GM12891 (cell line): ENCODE measurements at places on chromosomes 4 and X.

DNA sequence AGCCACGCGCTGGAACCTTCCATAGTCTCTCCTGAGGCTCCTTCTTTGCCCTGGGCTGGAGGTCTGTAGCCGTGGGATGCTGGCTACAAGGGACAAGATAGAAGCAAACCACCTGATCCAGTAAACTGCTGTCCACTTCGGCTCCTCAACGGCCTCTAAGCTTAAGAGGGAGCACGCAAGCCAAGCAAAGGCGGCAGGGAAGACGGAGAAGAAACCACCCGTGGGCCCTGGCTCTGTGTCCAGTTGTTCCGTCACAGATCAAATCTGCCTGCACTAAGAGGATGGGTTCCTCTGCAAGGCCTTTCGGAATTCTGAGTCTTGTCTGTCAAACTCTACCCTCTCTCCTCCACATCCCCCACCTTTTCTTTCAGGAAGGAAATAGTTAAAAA, 401 bp upstream of the EDNRA start:
- DNase-seq = no peak

DNA sequence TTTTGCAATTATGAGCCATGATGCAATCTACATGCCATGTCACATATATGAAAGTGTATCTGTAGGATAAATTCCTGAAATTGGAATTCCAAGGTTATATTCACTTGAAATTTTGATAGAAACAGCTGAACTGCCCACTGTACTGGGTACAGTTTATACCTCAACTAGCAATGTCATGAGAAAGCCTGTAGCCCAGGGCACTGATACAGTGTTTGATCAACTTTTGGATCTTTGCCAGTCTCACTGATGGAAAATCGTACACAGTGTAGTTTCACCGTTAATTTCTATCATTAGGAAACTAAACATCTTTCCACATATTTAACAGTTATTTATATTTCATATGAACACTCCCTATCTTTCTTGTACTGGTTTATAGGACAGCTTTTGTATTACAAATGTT, 34.2 kb downstream of the TAPT1 start:
- DNase-seq = no peak

- DNase-seq = no peak
These were observed 24.8 kb upstream of the PTPN13 start for GRCh38 chr4:86569103-86569870.

GRCh38 chr4:34851411-34851810, 1392.9 kb downstream of the ARAP2 start:
- DNase-seq = no peak

DNA sequence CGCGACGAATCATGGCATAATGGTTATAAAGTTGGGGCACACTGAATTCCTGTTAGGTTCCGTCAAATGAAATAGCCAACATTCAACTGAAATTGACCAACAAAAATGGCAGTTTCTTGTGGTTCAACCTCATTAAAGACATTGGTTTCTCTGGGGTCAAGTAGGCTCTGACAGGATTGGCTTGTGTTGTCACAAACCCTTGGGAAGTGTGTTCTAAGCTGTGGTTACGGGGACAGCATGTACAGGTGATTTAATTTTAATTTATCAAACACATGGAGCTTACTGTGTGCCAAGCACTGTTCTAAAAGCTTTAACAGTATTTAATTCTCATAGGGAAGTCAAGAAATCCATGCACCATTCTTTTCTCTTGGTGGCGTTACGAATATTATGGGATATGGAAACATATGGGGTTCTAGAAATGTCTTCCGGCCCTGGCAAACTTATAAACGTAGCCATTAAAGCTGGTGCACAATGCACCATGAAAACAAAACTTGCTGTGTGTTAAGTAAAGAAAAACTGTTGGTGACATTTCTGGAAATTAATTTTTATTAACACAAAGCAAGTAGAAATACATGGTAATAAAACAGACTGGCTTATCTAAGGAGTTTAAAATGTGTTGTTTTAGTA, 891 bp downstream of the XK start:
- DNase-seq = no peak

DNA sequence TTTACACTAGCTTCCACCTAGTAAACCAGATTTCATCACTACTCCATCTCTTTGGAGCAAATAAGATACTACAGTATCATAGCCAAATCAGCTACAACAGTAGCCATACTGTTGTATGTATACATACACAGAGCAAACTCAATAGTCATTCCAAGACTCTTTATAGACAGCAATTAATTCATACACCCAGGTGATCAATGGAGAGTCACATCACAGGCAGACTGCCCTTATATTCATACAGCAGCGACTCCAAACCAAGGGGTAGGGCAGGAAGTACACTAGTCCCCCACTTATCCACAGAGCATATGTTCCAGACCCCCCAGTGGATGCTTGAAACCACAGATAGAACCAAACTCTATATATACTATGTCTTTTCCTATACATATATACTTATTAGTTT, 76.6 kb downstream of the FBXW7 start:
- DNase-seq = no peak

GRCh38 chr4:161189286-161190134, 974.3 kb downstream of the FSTL5 start:
- DNase-seq = no peak

DNA sequence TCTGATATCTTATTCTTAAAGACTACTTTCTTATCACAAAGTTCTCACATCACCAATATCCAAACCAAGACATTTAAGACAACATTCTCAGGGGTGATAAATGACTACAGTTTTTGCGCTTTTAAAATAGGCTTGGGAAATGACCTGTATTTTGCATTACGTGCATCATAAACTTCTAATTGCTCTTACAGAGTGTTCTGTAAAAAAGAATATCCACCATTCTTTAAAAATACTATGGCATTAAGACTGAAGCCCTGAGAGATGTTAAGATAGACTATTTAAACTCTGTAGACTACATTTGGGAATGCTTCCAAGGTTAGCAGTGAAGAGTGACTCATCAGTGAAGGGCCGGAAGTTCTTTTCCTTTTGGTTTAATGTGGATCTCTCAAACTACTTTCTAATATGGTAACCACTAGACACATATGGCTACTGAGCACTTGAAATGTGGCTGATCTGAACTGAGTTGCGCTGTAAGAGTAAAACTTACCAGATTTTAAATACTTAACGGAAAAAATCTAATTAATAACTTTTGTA, 518.8 kb upstream of the FTHL17 start:
- DNase-seq = no peak

DNA sequence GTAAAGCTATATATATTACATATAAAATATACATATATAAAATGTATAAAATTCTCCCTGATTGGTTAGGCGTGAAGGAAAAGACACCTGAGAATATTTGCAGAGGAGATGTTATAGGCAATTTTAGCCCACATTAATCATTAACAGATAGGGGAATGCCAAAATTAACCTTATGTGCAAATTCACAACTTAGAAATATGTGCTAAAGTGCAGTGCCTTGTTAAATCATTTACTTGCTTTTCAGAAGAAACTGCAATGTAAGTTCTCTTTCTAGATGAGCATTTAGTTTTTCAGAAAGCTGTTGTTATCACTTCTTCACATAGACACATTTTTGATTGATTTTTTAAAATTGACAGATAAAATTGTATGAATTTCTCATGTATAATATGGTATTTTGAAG, 5.6 kb downstream of the TASL start:
- no peak for DNase-seq

DNA sequence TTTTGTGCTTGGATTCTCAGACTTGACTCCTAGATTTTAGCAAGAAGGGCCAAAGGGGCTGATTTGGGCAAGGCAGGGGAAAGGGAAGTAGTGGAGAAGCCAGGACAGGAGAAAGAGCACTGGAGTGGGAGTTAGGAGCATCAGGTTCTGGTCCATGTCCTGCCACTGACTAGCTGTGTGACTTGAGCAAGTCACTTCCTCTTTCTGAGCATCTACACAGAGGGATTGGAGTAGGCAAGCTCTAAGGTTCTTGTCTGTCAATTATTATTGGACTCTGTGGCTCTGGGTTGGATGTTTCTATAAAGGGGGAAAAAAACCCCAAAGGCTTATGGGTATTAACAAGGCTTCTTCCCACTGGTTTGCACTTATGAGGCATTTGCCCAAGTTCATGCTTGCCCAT, 24.4 kb downstream of the PLAC1 start:
- DNase-seq = no peak

DNA sequence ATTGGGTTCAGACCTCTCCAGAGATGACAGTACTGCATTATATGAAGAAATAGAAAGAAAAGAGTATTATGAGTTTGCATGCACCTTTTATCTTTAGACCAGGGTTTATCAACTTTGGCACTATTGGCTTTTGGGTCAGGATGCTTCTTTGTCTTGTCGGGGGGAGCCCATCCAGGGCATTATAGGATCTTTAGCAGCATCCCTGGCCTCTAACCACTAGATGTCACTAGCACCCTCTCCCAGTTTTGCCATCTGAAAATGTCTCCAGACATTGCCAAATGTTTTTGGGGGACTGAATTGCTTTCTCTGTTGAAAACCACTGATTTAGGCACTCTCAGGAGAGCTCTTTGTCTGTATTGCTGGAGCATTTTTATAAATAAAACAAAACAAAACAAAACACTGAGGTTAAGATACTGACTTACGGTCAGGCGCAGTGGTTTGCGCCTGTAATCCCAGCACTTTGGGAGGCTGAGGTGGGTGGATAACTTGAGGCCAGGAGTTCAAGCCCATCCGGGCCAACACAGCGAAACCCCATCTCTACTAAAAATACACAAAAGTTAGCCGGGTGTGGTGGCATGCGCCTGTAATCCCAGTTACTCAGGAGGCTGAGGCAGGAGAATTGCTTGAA, 23.6 kb downstream of the CA5B start:
- DNase-seq = no peak

GRCh38 chr4:151865312-151865711, 104.5 kb upstream of the GATB start:
- DNase-seq = no peak
